Esophagus squamous epithelium (tissue), 5 donors: ENCODE measurements at places on chromosomes 2 and 18.

GRCh38 chr2:33023728-33024500 is 77.2 kb downstream of the LTBP1 start:
- no peak for DNase-seq

- no peak for DNase-seq
Observed at GRCh38 chr2:55618025-55618274, 528 bp upstream of the PPP4R3B start.

GRCh38 chr2:69122271-69122670 is 109.3 kb downstream of the ANTXR1 start:
- no peak for DNase-seq

DNA sequence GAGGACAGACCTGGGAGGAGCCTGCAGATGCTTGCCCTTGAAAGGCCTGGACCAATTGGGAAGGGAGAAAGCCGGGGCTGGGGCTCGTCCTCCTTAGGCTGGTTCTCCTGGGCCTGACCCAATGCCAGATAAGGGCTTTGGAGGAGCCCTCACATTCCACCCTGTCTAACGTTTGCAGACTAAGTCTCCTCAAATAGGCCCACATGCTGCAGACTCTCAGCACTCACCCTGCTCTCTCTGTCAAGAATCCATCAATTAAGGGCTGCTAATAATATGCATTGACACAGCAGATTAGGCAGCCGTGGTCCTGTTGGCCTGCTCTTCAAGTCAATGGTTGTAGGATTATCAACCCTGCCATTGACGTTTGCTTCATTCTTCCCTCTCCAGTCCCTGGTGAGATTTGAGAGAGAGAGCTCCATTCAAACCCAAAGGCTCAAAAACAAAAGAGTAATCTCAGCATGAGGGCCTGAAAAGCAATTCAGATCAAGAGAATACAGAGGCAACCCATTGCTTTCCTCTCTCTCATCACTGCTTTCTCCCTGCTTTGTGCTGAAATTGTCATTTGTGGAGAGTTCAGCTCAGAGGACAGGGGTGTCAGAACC is 167.6 kb downstream of the INSIG2 start:
- DNase-seq = no peak

DNA sequence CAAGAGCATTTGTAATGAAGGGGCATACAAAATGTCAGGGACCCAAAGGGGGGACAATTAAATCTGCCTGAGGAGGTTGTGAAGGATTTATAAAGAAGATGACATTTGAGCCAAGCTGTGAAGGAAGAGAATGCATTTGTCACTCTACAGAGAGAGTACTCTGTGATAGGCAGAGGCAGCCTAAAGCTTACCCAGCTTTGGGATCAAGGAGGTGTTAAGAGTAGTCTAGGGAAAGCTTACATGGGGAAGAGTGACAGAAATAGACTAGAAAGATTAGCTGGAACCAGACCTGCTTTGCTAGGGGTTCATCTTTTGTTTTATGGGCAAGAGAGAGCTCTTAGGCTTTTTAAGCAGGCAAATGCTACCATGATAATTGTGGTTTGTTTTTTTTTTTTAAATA is 169.1 kb upstream of the CYP26B1 start:
- no peak for DNase-seq

DNA sequence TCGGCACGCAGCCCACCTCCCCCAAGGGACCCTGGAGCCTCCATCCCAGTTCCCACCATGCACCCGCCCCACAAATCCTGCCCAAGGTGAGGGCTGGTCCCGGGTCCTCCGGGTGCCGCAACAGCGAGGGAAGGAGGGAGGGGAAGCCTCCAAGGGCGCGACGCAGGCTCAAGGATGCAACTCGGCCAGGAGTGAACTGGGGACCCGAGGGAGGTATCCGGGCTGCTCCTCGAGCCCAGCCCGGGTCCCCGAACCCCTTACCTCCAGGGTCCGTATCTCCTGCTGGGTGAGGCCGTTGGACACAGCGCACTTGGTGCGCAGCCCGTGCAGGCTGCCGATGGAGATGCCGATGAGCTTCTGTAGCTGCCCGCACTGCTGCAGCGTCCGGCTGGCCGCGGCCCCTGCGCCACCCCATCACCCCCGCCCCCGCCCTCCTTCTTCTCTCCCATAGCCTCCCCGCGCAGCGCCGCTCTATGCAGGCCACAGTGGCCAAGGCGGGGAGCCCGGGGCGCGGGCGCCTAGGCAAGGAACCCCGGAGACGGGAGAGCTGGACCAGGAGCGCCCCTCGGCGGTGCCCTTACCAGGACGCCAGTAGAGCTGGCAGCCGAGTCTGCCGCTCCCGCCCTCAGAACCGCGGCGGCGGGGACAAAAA is 124.1 kb downstream of the ANKRD30BL start:
- DNase-seq = no peak

GRCh38 chr2:37205689-37206341 is 9.5 kb downstream of the CEBPZOS start:
- DNase-seq = no peak

DNA sequence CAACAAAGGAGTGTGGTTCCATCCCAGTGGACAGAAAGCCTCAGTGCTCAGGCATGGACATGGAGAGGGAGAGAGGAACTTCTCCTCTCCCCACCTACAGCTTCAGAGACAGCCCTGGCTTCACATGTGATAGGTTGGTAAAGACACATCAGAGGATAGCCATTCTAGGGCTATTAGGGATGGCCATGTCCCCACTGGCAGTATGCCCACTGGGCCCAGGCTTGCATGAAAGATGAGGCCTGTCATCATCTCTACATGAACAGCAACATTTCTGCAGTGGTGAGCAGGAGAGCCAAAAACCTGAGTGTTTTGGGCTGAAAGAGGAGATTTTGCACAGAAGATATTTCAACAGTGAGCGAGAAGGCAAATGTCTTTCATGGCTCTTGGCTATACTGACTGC is 517.2 kb downstream of the NR4A2 start:
- no peak for DNase-seq

GRCh38 chr2:205657579-205657978 is 24.7 kb upstream of the NRP2 start:
- no peak for DNase-seq

DNA sequence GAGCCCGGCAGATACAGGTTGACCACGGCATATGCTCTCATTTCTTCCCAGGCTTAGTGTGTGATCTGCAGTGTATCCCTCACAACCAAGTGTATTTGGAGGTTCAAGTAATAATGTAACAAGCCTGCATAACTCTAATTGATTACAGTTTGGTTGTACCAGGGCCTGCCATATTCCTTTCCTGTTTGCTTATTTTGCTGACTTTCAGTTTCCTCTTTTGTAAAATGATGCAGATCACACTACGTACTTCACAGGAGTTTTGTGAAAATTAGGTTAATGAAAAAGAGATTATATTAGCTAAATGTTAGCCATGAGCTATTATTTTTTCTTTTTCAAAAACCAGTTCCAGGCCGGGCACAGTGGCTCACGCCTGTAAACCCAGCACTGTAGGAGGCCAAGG is 25.8 kb downstream of the SLC3A1 start:
- DNase-seq = no peak

GRCh38 chr2:53859206-53860181 is at the start of gene GPR75:
Gene GPR75 (minus strand): TSS chr2:53859967. CDS start chr2:53854756, 5,211 bp downstream.
- no peak for DNase-seq

DNA sequence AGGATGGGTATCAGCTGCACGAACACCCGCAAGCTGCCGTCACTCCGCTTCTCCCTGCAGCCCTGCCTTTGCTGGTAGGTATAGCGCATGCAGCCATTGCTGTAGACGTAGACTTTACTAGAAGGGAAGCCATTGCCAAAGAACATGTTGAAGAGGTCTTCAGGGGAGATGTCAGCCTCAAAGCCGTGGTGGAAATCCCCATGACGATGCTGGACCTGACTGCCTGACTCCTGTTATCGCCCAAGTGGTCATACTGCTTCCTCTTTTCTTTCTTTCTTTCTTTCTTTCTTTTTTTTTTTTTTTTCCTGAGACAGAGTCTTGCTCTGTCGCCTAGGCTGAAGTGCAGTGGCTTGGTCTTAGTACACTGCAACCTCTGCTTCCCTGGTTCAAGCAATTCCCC is 68.7 kb upstream of the SPRED2 start:
- DNase-seq = no peak

- DNase-seq = no peak
Observed at GRCh38 chr18:74840492-74841167, 243.0 kb downstream of the ZNF407 start.

DNA sequence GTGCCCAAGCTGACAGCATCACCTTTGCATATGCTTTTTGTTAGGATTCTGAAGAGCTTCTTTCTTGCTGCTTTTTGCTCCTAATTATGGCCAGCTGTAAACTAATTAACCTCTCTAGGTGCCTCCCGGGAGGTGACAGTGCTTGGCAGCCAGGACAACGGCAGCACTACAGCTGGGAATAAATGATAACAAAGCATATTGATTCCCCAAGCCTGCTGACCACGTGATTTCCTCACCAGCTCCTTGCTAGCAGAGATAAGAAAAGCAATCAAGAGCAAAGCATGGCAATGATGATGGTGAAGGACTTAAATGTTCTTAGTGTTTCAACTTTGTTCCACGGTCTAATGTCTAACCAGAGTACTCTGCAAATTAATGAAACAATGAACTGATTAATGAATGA is 1074.4 kb upstream of the GYPC start:
- DNase-seq = no peak

GRCh38 chr2:113116100-113116958 is 11.1 kb upstream of the IL1RN start:
- no peak for DNase-seq

GRCh38 chr2:216365518-216365917 is 6.8 kb downstream of the MARCHF4 start:
- no peak for DNase-seq

DNA sequence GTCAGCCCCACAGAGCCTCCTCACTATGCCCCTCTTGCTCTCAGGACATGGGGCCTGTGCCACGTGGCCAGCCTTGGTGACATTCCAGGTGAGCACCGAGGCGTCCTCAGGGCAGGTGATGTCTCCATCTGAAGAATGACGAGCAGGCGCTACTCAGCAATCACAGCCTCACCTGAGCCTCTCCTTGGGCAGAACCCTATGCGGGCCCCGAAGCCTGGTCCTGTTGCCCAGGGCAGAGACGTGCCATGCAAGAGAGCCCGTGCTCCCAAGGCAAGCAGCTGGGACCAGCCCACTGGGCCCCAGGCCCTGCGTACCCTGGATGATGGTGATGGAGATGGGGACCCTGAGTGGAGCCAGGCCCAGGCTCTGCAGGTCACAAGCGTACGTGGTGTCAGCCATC is 32.5 kb upstream of the SELENOI start:
- DNase-seq = no peak

DNA sequence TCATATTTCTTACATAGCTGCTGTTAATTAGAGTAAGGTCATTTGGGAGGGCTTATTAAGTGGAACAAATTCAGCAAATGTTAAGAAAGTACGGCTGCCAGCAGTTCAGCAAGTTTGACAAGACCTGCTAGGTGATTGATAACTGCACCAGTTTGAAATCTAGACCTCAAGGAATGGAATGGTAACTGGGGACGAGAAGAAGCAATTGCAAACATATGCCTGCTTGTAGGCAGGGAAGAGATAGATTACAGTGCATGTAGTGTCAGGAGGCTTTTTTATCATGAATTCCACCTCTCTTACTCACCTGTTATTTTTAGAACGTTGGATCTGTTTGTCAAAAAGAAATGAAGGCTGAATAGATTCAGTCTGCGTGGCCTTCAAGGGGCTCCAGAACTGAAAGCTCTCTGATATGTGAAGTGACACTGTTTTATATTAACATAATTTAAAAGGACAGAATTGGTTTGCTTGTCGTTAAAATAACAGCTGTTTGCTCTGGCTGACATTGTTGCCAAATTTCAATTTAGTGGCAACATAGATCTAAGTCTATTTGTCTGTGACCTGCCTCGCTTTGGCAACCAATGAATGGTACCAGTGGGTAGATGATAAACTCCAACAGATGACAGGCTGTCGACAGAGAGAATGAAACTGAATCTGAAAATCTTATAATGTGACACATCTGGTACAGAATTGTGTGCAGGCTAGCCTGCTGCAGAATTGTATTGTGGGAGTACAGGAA is 199.3 kb downstream of the ZNF407 start:
- no peak for DNase-seq

DNA sequence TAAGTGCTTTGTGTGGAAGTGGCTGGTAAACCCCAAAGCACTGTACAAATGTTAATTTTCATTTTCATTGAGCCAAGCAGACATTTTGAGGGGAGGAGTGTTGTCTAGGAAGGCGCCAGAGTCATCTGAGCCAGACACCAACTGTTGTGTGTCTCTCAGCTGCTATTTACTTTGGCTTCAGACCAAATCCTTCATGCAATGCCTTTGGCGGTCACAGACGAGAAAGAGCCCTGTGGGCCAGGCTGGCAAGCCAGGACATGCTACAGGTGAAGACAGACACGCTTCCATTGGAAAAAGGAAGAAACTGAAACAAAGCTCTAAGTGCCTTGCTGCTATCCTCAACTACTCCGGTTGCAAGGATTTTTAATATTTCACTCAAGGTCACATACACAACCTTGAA is 115.4 kb upstream of the CDC42EP3 start:
- DNase-seq = no peak

DNA sequence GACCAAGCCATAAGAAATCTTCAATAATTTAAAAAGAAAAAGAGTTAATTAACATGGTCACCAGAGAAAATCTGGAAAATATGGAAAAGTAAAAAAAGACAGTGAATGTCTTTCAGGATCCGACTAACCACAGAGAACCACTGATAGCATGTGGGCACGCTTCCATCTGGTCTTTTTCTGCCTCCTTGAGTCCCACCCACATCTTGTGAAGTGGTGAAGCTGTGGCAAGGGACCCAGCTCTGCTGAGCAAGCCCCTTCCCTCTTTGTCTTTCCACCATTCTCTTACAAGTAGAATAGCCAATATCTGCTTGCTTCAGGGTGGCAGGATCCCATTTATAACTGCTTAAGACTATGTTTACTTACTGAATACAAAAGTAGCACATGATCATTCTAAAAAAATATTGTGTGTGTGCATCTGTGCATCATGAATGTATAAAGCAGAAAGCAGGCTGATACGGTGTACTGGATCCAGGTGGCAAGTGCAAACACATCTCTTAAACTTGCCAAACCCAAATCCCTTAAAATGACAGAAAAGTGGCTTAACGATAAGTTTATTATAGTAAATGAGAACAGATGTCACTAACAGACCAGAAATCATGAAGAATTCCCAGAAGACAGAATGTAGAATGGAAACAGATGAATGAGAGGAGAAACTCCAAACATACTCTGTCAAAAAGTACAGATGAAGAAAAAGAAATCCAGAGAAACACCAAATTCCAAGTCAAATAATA is 52.3 kb downstream of the FOXI3 start:
- no peak for DNase-seq

GRCh38 chr18:57131101-57131500 is 15.8 kb upstream of the BOD1L2 start:
- no peak for DNase-seq
